ENCODE measurements at places on chromosomes 1 and 21.
A peak's percentile ranks its signal among the peaks of the same experiment; 100 is the strongest.

DNA sequence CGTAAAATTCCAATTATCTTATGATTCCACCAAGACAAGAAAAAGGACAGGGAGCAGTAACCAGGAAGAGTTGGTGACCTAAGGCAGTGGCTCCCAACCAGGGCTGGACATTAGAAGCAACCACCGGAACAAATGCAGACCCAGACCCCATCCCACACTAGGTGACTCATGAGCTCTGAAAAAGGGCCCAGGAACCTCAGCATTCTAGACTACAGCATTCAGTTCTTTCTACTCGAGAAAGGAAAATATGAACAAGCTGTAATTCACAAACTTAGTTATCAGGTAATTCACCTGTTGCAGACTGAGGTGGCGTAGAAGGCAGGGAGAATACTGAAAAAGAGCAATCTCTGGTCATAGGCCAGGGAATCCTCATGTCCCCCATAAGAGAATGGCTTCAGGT, 138.4 kb upstream of the KRTAP19-8 start:
- DNase-seq = no peak

DNA sequence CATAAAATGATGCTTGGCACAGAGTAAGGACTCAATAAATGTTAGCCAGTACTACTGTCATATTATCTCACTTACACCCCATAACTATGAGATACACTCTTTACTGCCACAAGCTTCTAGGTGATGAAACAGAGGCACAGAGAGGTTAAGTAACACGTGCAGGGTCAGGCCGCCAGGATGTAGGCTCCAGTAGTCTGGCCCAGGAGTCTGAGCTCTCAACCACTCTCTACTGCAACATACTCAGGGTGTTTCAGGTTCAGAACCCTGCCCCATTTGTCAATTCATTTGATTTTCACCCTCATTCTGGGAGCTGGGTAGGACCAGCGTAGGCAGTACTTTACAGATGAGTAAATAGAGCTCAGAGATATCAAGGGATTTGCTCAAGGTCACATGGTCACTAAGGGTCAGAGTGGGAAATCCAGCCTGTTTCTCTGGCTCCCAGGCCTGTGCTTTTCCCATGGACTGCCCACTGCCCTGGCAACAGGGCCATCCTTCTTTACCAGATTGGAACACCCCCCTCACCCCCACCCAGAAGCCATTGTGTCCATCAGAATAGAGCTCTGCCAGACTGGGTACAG, 21.2 kb downstream of the IQGAP3 start:
- no peak for DNase-seq

DNA sequence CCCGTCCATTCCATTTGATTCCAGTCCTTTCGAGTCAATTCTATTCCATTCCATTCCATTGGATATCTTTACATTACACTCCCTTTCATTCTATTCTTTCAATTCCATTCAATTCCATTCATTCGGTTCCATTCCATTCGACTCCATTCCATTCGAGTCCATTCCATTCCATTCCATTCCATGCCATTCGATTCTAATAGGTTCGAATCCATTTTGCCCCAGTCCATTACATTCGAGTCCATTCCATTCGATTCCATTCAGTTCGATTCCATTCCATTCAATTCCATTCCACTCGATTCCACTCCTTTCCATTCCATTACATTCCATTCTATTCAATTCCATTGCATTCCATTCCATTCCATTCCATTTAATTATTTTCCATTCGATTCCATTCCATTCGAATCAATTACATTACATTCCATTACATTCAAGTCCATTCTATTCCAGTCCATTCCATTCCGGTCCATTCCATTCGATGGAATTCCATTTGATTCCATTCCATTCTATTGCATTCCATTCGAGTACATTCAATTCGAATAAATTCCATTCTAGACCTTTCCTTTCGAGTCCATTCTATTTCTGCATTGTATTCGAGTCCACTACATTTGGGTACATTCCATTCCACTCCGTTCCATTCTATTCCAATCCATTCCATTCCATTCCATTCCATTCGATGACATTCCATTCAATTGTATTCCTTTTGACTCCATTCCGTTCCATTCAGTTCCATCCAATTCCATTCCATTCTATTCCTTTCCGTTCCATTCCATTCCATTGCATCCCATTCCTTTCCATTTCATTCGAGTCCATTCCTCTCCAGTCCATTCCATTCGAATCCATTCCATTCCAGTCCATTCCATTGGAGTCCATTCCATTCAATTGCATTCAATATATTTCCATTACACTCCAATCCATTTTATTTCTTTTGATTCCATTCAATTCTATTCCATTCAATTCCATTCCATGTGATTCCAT, 2604.8 kb upstream of the TPTE start:
- DNase-seq = no peak

DNA sequence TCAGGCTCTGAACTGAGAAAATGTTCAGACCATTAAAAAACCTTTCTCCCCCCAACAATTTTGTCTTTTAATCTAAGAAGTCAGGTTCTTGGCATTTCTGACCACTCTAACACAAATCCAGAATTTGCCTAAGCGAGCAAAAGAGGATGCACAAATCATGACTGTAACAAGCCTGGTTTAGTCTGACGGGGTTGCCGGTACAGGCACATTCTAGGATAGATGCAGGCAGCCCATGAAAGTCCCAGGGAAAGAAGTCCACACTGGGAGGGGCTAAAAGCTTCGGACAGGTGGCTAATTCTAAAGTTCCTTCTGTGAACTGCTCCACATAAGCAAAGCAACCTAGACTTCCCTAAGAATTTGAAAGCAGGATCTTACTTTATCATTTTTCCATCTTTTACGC, 48.0 kb upstream of the KCNE1 start:
- DNase-seq = no peak

DNA sequence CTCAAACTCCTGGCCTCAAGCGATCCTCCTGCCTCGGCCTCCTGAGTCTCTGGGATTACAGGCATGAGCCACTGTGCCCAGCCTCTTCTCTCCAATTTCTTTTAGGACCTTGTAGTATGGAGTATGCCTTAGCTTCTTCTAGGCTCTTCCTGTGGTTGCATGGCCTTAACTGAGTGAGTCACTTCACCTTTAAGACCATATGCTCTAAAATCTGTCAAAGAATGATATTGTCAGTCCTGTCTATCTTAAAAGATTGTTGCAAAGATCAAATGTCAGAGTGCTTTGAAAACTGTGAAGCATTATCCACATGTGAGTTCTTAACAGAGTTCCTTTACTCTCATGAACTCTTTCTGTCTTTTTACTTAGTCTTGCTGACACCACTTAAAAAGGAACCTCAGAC, 37.2 kb downstream of the ATP2B4 start:
- no peak for DNase-seq

- peak; percentile 62 for DNase-seq
Observed at GRCh38 chr1:186404454-186405051, 28.9 kb downstream of the ODR4 start.

GRCh38 chr1:93437976-93438605, 9.8 kb upstream of the FNBP1L start:
- peak; percentile 52 for DNase-seq

DNA sequence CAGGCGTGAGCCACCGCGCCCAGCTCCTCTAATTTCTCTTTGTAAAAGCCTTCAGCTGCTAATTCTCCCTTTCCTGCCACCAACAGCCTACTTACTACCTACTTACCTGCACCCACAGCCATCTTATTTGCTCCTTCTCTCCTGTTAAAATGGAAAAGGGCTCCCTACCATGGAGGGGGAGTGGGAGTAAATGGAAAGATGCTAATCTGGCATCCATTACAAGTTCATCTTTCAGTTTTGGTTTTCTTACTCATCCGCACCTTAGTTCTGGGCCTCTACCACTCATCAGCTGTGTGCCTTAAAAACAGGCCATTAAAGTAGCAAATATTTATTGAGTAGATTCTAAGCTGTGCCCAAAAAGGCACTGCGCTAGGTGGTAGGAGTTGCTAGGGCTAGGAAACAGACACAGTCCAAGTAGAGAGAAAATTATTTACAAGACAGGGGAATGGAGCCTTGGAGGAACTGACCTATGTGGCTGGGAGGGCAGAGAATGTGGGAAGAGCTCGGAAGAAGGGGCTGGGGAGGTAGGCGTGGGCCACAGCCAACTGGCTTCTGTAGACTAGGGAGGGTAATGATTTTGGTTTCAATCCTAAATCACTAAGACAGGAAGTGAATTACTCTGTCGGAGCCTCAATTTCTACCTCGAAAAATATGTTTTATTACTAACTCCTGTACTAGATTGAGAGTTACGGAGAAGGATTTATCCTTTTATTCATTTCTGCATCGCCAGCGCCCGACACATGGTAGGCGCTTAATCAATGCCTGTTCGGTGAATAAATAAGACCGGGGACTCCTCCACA, 685 bp upstream of the DDI2 start:
- DNase-seq = no peak

DNA sequence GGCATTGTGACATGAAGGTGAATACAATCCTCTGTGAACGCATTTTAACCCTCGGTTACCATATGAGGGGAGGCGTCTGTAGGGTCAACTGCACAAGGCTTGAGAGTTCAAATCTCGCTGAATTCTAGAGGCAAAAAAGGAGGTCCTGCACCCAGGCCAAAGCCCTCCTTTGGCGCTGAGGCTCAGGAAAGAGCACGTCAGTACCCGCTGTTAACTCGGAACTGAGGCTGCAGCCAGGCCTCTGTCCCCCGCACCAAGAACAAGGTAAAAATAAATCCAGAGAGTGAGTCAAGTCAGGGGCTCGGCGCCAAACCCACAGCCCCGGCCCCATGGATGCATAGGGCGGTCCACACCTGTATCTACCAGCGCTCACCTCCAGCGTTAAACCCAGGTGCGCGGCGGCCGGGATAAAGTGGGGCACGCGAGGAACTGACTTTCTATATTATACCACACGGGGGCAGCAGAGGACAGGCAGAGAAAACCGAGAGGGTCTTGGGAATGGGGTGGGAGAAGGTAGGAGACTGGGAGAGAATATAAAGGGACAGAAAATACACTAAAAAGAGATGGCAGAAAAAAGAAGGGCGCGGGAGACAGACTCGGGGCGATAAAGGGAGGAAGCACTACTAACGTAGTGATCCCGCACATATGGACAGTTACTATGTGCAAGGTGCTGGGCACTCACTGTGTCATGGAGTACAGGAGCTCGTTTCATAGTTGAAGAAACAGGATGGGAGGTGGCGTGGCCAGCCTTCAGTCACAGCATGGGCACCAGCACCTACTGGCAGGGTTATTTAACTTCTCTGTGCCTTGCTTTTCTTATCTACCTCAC, 54.9 kb downstream of the DMRTA2 start:
- peak; percentile 12 for DNase-seq

Measured in CD4-positive, alpha-beta T cell treated with Interleukin-21 for 1 hour (primary cell).